CD4-positive, alpha-beta T cell treated with Interleukin-4 for 1 hour (primary cell): ENCODE measurements at places on chromosomes 13 and 19.
A peak's percentile ranks its signal among the peaks of the same experiment; 100 is the strongest.

GRCh38 chr19:7575434-7576040 is 20.1 kb upstream of the CAMSAP3 start:
- no peak for DNase-seq

- no peak for DNase-seq
Observed at GRCh38 chr13:66137384-66137783, 1092.8 kb downstream of the PCDH9 start.

DNA sequence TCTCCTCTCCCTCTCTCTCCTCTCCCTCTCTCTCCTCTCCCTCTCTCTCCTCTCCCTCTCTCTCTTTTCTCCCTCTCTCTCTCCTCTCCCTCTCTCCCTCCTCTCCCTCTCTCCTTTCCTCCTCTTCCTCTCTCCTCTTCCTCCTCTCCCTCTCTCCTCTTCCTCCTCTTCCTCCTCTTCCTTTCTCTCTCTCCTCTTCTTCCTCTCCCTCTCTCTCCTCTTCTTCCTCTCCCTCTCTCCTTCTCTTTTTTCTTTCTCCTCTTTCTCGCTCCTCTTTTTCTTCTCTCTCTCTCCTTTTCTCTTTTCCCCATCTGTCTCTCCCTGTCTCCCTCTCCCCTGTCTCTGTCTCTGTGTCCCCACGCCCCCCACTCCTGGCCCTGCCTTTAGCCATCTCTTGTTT is 136.7 kb downstream of the GGACT start:
- no peak for DNase-seq

DNA sequence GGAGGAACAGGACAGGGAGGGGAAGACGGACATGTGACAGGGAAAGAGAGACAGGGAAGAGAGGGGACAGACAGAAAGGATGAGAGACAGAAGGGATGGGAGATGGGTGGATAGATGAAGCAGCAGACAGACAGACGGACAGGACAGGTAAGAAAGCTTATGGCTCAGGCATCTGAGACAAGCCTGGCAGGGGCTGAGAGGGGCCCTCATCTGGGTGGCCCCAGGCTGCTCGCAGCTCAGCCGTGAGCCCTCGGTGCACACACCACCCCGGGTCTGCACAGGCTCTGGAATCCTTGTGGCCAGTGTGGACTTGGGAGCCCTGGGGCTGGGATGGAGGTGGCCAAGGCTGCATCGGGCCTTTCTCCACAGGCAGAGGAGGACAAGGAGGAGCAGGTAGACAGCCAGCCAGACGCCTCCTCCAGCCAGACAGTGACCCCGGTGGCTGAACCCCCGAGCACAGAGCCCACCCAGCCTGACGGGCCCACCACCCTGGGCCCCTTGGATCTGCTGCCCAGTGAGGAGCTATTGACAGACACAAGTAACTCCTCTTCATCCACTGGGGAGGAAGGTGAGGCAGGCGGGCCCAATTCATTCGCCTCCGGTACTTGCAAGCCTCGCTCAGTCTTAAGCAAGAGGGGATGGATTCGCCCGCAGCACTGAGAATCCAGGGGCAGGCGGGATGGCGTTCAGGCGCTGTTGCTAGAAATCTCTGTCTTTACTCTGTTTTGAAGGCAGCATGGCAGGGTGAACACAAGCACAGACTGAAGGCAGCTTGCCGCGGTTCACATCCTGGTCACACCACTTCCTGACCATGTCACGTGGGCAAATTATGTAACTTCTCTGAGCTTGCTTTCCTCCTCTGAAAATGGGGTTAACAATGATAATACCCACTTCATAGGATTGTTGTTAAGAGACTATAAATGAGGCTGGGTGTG is 14.0 kb downstream of the GRAMD1A start:
- DNase-seq: peak; percentile 85

DNA sequence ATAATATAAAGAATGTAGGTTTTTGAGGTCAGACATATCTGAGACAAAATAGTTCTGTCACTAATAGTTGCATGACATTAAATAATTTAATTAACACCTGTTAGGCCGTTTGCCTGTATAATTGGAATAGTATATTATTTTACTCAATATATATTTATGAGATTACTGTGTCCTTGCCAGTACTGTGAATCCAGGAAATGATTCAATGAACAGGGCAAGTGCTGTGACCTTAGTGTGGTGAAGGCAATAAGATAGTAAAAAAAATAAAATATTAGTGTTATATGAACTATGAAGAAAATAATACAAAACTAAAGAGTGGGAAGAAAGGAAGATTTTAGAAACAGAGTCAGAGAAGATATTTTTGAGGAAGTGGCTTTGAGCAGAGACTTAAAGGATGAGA is 403.7 kb downstream of the PCDH9 start:
- no peak for DNase-seq

GRCh38 chr13:51297556-51297955 is 41.9 kb upstream of the SERPINE3 start:
- no peak for DNase-seq
